ENCODE measurements at places on chromosomes 12 and 14.

- DNase-seq = no peak
These were observed 960.3 kb upstream of the TMEM132C start for GRCh38 chr12:127306604-127307215.

DNA sequence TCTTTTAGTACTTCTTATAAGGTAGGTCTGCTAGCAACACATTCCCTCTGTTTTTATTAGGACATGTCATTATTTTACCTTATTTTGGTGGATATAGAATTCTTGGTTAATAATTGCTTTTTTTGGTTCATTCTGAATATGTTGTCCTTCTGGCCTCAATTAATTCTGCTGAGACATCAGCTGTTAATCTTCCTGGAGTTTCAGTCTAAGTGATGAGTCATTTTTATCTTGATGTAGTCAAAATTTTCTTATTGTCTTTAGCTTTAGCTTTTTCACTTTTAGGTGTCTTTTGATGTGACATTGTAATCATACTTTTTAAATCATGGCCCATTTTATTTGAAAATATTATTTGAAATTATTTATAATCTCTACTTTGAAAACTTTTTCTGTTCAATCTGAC lies 104.9 kb upstream of the PMCH start:
- no peak for DNase-seq

DNA sequence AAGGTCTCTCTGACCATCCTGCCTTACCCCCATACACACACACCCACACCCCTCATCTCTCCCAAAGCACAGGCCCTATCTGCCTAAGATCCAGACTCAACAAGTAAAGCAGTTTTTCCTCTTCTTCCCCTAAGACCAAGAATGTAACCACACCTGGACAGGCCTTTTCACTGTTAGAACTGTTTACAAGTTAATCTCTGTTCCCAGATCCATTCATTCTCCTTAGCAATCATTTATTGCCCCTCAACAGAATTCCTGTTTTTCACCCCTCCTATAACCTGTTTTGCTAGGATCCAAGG lies 1.9 kb upstream of the CIROP start:
- DNase-seq = no peak

DNA sequence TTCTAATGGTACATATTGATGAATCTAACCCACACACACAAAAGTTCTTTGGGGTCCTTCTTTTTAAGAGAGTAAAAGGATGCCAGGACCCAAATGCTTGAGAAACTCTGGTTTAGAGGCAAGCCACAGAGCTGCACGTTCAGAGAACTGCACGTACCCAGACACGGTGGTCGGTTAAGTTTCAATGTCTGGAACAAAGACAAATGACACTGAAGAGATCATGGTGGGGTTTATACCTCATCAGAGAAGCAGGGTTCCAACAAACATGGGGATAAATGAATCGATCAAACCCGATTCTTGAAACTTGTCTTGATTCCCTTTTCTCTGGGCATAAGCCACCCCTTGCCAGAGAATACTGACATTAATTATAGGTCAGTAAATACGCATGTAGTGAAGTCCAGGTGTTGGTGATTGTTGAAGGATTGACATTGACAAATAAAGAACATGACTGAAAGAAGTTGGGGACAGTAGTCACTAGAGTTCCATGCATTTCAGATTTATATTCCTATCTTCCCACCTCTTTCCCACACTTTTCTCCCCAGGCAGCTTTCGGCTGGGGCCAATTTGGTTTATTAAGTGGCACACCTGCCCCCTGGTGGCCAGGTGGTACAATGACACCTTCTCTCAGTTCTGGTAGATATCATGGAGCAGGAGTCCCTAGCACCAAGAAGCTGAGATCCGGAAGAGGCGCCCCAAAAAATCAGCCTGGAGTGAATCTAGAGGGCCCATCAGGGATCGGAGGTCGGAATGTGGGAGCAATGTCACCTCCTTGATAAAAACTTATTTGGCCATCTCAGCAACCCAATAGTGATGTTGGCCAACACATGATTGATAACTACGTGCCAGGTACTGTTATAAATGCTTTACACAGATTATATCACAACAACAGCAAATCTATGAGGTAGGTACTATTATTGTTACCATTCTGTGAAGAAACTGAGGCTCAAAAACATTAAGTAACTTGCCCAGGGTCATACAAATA lies 17.8 kb upstream of the HDAC7 start:
- no peak for DNase-seq

GRCh38 chr12:5232291-5232690 lies 188.6 kb downstream of the KCNA5 start:
- no peak for DNase-seq

DNA sequence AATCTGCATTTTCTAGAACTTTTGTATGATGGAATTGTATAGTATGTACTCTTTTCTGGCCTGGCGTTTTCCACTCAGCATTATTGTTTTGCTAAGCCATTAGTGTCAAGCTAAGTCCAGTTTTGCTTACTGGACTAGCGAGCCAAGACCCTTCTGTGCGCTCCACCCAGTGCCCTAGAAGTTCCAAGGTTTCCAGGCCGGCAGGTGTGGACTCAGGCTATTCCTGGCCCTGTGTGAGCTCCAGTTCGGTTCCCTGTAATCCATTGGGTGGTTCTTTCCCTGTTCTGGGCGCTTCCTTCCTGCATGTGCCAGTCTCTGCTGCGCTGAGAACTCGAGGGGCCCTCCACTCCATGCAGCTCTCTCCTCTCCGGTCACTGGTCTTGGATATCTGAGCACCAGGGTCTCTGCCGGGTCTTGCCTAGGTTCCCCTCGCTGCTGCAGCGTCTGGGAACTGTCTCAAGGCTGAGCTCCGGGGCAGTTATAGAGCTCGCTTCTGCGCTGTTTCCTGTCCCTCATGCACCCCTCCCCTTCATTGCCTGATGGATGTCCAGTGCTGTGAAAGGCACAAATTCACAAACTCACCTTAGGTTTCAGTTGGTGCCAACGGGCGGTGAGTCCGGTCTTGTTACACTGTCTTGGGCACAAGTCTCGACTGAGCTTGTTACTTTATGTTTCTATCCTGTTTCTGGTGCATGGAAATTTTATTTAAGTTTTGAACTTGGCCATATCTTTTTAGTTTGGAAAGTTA lies 100.8 kb downstream of the ADGRD1 start:
- no peak for DNase-seq

DNA sequence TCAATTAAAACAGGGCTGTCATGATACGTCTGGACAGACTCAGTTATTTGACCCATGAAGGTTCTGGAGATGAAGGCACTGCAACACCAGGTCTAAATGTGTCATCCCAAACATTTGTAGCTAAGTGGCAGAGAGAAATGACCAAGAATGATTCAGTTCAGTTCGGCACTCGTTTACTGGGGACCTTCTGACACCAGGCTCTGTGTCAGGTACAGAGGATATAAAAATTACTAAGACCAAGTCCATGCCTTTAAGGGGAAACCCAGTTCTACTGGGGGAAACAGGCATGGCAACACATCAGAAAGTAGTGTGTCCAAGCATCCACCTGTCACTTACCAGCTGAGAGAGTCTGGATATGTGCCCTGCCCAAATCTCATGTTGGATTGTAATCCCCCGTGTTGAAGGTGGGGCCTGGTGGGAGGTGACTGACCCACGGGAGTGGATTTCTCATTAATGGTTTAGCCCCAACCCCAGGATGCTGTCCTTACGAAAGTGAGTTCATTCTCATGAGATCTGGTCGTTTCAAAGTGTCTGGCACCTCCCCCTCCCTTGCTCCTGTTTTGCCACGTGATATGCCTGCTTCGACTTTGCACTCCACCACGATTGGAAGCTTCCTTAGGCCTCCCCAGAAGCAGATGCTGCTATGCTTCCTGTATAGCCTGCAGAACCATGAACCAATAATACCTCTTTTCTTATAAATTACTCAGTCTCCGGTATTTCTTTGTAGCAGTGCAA lies 41.9 kb upstream of the BCL2L14 start:
- no peak for DNase-seq

- DNase-seq = no peak
These were observed 9.9 kb upstream of the VPS33A start for GRCh38 chr12:122276242-122276641.

DNA sequence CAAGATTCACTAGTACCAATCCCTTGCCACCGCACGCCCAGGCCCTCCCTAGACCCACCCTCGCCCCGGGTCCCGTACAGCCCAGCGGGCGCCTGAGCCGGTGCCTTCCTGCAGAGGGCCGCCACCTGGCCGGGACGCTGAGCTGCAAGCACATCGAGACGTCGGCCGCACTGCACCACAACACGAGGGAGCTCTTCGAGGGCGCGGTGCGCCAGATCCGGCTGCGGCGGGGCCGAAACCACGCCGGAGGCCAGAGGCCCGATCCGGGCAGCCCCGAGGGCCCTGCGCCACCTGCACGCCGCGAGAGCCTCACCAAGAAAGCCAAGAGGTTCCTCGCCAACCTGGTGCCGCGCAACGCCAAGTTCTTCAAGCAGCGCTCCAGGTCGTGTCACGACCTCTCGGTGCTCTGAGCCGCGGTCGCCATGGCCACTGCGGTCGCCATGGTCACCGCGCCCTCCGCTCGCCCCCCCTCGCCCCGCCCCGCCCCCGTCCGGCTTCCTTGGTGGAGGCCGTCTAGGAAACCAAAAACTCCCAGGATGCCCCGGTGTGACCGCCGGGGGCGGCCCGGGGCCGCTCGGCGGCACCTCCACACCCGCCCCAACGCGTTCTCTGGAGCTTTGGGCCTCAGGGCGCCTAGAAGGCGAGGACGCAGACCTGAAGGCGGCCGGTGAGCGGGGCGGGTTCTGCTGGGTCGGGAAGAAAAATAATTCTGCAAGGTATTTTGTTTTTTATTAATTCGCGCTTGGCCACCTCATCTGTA lies 3.7 kb downstream of the REM2 start:
- peak; percentile 64 for DNase-seq

DNA sequence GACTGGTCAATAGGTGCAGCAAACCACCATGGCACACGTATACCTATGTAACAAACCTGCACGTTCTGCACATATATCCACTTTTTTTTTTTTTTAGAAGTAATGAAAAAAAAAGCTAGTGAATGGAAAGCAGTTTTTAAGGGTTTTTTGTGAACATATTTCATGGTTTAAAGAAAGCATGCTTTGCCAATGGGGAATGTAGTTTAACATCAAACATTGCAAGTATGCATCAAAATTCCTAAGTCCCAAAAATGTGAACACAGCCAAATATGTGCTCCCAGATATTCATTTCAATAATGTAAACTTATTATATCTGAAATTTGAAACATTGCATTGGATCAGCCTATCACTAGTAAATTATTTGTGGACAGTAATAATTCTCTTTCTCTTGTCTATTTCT lies 710.4 kb upstream of the FLRT2 start:
- no peak for DNase-seq

- no peak for DNase-seq
These were observed 46.0 kb downstream of the FAM222A start for GRCh38 chr12:109759595-109759994.

DNA sequence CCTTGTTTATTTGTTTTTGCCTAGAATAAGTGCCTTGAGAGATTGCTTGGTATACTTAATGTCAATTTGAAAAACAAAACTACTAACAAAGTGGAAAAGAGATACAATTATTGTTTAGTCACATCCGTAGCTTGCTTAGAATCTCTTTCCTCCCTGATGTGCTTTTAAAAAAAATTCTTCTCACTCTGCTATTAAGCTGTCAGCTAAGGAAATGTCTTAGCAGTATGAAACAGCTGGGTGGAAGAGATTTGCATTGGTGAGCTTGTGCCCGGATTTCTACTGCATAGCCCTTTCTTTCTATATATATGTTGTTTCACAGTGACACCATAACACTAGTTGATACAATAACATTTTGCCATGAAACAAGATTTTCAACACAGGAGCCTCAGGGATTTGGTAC lies 229.4 kb upstream of the RGS6 start:
- DNase-seq = no peak

DNA sequence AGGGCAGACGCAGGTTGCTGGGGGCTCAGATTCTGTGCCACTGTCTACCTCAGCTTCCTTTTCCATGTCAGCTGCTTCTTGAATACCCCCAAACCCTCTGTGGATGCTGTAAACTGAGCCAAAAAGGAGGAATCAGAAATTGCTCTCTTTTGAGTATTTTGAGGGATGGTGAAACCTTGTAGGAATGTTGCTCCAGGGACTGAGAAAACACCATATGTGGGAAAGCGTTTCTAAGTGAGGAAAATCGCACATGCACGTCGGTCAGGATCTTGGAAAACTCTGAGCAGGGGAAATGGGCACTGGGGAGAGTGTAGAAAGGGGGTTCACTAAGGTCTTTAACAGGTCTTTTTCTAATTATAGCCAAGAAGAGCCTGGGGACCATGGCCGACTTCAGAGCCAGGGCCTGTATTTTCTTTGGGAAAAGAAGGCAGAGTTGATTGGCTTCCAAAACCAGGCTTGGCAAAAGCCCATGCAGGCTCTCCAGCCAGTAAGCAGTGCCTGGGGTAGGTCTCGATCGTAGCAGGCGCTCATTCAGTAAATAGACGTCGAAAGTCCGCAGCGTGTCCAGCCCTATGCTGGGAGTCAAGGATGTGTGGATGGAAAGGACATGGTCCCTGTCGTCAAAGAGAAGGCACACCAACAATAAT lies 58.0 kb downstream of the NTF3 start:
- DNase-seq = no peak
